Stimulated activated CD8-positive, alpha-beta memory T cell treated with anti-CD3 and anti-CD28 coated beads, Interleukin-7, amount 100 ng/mL, for 1 hour (primary cell): ENCODE measurements at places on chromosomes 3 and 15.

DNA sequence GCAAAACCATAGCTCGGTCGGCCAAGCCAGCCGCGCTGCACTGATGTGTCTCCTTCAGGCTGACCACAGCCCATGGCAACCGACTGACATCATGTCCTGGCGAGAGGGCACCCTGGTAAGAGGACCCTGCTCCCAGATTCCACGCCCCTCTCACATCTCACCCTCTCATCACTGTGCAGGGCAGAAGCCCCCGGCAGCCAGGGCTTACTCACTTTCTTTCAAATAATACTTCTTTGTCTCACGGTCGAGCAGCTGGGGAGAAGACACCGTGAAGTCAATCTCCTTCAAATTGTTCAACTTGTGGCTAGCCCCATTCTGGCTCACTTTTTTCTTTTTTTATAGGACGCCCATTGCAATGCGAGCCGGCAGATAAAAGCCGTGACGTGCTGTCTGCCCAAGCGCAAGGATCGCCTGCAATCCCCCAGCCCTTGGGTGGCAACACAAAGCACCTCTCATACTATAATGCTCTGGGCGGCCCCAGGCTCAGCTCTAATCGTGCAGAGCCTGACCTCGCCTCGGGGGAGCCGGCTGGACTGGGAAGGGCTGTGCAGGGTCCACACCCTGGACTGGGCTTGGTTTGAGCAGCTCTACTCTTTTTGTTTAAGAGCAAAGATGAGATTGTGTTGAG, 33.6 kb downstream of the VGLL4 start:
- DNase-seq, result no peak

DNA sequence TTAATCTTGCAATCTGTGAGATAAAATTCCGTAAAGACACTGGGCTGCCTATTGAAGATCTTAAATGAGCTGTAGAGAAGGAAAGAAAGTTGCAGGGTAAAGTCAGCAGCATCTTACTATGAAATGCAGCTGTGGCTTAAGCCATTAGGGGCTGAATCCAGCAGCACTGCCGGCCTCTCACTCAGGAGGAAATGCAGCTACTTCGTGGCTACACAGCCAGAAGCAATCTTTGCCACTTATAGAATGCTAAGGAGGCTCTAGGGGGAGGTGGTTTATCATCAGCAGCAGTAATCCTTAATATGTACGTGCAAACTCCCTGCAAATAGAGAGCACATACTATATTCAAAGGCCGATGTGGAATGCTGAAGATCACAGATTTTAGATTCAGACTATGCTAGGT, 19.1 kb upstream of the MCTP2 start:
- DNase-seq, result no peak

- DNase-seq, result no peak
These were observed 146.8 kb downstream of the ADAMTS17 start for GRCh38 chr15:100194996-100195395.

GRCh38 chr3:126630020-126630419, 24.9 kb downstream of the TXNRD3 start:
- no peak for DNase-seq

- DNase-seq, result no peak
These were observed 420.6 kb downstream of the SHQ1 start for GRCh38 chr3:72427624-72428023.

DNA sequence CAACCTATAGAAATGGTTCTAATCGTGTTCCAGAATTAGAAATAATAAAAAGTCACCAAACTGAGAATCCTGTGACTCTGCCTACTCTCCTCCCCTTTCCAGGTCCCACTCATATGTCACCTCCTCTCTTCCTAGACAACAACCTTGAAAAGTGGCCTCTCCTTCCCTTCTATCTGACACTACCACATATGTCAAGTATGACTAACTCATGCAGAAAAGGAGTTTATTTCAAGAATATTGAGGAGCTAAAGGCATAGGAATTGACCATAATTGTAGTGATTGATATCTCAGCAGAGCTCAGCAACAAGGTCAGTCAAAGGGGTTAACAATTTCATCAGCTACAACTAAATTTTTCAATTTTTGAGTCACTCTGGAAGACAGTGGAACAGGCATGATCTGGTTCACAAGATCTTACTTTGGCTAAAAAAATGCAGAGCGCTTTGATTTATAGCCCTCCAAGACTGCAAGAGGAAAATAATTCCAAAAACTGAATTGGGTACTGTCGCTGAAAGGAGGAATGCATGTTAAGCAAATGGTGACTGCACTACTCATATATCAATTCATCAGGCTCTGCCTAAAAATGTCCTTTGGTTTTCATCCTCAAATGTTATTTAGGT, 160.6 kb upstream of the ARHGEF26 start:
- DNase-seq, result no peak

- no peak for DNase-seq
These were observed 239.2 kb upstream of the ATP10A start for GRCh38 chr15:26102365-26102764.

GRCh38 chr3:138351916-138352550, 3.7 kb downstream of the MRAS start:
- DNase-seq, result no peak

DNA sequence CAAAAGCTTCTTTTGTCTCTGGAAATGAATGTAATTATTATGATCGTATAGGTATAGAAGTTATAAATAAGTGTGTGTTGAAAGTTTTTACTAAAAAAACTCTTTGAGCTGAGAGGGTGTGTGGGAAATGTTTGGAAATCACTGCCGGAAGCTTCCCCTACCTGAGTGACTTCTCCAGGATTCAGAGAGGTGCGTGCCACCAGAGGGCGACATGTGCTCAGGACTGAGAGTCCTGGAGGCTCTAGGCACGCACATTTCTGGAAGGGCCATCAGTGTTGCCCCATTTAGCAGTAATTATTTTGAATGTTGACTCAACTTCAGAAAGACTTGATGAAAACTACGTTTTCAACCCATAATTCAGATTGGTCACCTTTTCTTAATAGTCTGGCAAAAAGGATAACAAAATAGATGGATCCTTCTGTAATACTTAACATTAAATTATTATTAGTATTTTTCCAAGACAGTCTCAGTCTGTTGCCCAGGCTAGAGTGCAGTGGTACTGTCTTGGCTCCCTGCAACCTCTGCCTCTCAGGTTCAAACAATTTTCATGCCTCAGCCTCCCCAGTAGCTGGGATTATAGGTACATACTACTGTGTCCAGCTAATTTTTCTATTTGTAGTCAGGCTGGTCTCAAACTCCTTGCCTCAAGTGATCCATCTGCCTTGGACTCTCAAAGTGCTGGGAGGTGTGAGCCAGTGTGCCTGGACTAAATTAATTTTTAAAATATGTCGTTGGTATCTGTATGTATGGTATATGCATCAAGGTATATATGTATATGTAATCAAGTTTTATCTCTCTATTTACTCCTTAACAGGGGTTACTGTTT, 34.5 kb downstream of the GPR171 start:
- peak; percentile 80 for DNase-seq

GRCh38 chr15:27723821-27724220, 375.3 kb downstream of the OCA2 start:
- no peak for DNase-seq

DNA sequence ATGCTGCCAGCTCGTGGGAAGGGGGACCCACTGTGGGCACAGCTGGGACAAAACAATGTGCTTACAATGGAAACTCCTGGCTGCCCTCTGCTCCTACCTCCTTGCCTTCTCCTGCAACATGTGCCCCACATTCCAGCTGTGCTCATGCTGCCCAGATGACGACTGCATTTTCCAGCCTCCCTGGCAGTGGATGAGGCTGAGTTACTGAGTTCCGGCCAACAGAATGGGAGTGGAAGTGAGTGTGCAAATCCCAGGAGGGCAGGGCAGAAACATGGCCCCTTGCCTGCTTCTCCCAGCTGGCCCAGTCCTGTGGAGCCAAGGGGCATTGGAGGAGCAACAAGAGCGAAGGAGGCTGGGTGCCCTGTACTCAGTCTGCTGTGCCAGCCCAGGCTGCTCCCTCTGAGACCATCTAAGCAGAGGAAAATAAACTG, 17.1 kb downstream of the KLF15 start:
- no peak for DNase-seq

- no peak for DNase-seq
These were observed 28.4 kb upstream of the SLC2A2 start for GRCh38 chr3:171054921-171055320.
